ENCODE measurements at places on chromosomes 3 and 15.
A peak's percentile ranks its signal among the peaks of the same experiment; 100 is the strongest.

DNA sequence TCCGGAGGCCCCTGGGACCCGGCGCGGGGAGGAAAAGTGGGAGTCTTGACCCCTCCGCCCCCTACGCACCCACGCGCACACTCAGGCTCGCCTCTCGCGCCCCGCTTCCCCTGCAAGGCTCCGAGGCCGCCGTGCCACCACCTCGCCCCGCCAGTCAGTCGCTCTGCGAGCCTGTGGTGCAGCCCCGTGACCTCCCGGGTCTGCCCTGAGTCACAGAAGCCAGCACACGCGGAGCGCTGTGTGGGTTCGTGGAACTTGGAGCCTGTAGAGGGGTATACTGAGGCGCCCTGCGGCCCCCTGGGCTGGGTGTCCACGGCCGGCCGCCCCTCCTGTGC is 380 bp upstream of the ALS2CL start:
- peak; percentile 44 for DNase-seq

DNA sequence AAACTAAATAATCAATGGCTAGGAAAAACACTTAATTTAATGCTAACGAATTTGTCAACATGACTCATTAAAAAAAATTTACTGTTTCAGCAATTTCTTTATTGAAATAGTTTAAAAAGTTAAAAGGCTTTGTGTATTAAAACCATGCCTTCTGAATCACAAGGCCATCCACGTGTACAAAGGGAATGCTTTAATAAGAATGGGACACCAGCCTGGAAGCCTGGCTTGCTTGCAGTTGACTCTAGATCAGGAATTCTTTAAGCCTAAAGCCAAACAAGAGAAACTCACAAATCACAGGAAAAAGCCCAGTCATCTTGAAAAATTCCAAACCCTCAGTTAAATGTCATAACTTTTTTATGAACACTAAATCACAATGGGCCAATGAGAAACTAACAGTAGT is 137.6 kb downstream of the PEAK1 start:
- DNase-seq = no peak

- DNase-seq = no peak
Measured at GRCh38 chr3:187447737-187448136, 79.6 kb downstream of the RTP4 start.

GRCh38 chr3:70990723-70991122 is 592.8 kb downstream of the FOXP1 start:
- no peak for DNase-seq

DNA sequence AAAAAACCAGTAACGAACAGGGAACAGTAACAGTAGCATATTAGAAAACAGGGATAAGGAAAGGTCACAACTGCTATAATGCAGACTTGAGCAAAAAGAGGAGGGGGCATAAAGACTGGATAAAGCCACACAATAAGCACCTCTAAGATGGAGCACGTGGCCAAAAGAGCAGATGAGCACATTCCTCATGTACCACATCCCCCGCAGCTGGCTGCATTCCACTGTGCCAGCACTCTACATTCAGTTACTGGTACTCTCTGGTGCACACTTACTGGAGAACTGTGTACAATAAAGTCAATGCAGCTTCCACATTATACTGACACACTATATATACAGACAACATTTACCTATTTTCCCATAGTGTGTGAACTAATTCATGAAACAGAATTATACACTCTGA is 64.7 kb downstream of the UBE3A start:
- DNase-seq = no peak

DNA sequence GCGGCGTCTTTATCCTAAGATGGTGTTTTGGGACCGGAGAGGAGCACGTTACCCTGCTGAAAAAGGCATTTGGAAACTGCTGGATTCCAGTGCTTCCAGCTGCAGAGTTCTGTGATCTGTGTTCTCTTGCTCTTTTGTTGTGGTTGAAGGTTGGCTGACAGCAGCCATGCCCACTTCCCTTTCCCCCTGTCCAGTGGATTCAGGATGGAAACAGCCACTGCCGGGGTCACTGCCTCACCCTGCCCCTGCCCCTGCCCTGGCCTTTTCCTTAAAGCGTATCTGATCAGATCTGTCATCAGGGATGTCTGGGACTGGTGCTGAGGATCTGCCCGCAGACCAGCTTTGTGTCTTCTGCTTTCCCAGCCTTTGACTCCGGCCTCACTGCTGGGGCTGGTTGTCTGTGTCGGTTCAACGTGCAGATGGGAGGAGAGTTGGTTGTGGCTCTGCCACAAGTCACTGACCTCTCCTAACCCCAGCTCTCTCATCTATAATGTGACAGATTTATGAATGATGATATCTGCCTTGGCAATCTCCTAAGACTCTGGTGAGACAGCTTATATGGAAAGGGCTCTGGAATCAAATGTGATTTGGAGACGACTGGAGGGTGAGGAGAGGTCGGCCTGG is 219.4 kb upstream of the BHLHE40 start:
- no peak for DNase-seq

GRCh38 chr3:42668793-42669217 is 15.3 kb downstream of the ZBTB47 start:
- DNase-seq = no peak

GRCh38 chr3:173266441-173266840 is 125.4 kb upstream of the SPATA16 start:
- no peak for DNase-seq

GRCh38 chr15:53437985-53438841 is 321.2 kb downstream of the WDR72 start:
- DNase-seq = no peak

DNA sequence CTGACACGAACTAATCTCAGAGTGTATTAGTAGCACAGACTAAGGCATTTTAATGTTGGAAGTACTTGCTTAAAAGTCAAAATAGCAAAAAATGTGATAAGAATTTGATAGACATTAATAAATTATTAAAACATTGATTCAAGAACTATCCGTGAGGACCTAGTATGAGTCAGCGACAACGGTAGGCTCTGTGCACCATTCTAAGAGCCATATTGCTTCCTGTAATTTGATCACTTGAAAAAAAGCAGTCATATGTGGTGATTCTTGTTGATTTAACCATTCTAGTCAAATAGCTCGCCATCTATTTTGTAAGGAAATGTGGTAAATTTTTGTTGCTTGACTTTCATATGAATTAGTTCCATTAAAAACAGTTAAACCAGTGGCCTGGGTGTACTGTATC is 534.9 kb upstream of the ARRDC4 start:
- DNase-seq = no peak

DNA sequence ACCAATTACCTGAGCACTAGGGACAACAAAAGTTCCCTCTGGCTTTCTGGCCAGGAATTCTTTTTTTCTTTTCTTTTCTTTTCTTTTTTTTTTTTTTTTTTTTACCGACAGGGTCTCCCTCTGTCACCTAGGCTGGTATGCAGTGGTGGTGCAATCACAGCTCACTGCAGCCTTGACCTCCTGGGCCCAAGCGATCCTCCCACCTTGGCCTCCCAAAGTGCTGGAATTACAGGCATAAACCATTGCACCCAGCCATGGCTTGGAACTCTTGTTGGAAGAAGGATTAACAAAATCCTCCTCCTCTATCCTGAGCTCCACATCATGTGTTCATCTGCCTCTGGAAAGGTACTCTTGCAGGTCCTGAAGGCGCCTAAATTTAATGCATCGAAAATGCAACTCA is 2.9 kb upstream of the LTF start:
- no peak for DNase-seq

- DNase-seq = no peak
Measured at GRCh38 chr3:148789146-148789545, 38.5 kb upstream of the CPB1 start.

DNA sequence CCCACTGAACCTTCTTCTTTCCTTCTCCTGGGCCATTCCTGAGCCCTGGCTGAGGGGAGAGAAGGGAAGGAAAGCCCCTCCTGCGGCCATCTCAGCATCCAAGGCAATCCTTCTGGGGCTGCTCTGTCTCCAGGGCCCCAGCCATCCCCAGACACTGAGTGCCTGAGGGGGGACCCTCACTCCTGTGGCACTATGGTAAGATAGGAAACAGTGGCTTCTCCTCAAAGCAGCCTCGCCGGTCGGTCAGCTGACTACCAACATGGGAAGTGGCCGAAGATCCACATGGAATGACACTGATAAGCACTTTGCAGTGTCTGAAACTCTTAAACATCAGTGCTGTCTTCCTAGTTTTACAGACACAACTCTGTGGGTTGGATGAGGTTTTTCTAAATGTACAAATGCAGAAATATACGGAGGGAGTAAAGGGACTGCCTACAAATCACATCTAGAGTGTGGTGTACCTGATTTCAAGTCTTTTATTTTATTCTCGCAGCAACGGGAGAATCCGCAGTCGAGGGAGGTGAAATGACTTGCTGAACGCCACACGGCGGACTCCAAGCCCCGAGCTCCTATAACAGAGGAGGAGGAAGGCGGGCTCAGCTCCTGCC is 973 bp upstream of the ITPKA start:
- no peak for DNase-seq

- DNase-seq = no peak
Measured at GRCh38 chr15:47473106-47473725, 244.1 kb upstream of the SEMA6D start.

DNA sequence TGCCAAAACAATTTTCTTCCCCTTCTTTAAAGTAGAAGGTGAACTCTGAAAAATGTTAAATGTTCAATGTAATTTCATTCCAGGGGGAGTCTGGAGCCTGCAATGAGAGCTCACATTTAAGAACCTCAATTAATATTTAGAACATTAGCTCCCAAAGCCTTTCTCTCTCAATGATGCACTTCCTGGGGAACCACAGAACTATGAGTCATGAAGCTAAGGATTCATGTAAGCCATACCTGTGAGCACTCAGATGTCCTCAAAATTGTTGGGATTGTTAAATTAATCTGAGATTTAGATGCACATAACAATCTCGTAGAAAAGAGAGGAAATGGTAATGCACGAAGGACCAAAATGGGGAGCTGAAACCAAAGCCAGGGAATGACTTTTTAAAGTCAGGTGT is 244.2 kb upstream of the LRIG1 start:
- DNase-seq = no peak

DNA sequence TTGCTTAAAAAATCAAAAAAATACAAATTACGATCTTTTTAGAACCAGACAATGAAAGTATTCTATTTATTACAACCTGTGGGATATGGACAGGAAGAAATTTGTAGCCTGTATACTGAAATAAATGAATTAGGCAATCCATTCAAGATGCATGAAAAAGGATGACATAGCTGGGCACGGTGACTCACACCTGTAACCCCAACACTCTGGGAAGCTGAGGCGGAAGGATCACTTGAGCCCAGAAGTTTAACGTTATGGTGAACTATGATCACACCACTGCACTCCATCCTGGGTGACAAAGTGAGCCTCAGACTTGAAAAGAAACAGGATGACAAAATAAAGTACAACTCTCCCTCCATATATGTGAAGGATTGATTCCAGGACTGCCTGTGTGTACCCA is 74.1 kb downstream of the MSL2 start:
- DNase-seq = no peak

GRCh38 chr3:25433106-25433505 is 5.0 kb downstream of the RARB start:
- no peak for DNase-seq

DNA sequence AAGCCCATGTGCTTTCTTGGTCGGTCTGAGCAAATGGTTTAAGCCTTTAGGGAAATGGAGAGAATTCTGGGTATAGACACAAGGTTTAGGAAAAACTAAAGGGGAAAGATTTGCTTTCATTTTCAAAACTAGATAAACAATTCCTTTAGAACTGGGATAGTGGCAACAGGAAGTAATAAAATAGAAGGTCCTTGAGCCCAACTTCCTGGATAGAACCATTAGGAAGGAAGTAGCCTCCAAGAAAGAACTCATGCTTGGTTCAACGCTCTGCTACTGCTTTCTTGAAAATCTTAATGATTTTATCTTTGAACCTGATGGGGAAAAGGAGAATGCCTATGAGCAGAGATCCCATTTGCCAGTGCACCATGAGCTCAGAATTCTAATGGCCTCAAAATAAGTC is 147.0 kb upstream of the THRB start:
- no peak for DNase-seq

GRCh38 chr3:113712129-113712528 is 15.7 kb upstream of the USF3 start:
- DNase-seq = no peak

- DNase-seq = no peak
Measured at GRCh38 chr15:50432230-50432629, 8.0 kb downstream of the USP8 start.

DNA sequence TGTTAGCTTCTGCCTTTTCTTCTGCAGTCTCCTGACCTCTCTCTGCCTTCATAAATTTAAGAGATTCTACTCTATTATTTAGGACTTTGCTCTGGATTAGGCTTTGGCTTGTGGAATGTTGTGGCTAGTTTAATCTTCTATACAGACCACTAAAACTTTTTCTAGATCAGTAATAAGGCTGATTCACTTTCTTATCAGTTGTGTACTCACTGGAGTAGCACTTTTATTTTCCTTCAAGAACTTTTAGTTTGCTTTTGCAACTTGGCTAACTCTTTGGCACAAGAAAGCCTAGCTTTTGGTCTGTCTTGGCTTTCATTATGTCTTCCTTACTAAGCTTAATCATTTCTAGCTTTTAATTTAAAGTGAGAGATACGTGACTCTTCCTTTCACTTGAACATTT is 265.5 kb upstream of the TBC1D5 start:
- no peak for DNase-seq

DNA sequence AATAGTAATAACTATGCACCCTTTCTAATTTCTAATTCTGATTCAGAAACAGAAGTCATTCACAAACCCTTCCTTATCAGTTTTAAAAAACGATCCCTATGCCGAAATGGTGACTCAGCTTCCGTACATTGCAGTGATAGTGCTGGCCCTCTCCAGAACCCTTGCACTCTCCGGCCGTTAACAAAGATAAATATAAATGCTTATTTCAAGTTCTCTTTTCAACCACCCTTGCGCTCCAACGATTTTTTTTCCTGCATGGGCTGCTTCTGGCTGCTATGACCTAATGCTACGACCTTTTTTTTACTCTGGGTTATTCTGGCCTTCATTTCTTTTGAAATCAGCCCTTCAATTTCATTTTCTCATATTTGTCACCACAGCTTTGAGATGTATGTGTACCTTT is 646.2 kb downstream of the NTRK3 start:
- no peak for DNase-seq

DNA sequence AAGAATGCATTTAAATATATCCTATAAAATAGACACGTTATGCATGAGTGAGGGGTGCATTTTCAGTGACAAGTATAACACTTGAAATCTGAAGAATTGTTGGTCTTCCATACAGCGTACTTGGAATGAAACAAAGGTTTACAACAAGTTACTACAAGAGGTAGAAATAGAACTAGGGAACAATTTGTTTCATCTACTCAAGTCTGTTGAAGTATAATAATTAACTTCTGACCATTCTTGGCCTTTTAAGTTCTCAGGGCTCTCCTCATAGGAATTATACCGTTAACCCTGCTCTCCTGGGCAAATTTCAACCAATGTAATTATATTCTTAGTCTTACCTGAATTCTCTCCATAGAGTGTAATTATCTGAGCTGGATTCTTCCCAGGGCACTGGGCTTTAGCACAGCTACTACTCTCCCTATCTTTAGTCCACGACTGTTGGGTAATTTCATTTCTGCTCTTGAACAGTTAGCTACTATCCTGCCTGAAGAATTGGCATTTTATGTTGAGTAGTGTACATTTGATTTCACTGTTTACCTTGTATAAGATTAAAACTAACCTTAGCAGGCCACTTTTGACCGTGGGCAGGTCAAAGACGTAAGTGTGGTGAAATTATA is 100.6 kb downstream of the UBE2E2 start:
- no peak for DNase-seq

- no peak for DNase-seq
Measured at GRCh38 chr15:92845126-92845508, 55.0 kb upstream of the CHD2 start.

- DNase-seq = no peak
Measured at GRCh38 chr3:34200576-34200975, 402.1 kb downstream of the PDCD6IP start.
